IPS DF 6.9 (cell line): ENCODE measurements at places on chromosomes 7 and 10.

- DNase-seq: no peak
These were observed 130.1 kb upstream of the MDFIC start for GRCh38 chr7:114791771-114792170.

GRCh38 chr7:4222676-4223075 is 459.4 kb upstream of the FOXK1 start:
- no peak for DNase-seq

DNA sequence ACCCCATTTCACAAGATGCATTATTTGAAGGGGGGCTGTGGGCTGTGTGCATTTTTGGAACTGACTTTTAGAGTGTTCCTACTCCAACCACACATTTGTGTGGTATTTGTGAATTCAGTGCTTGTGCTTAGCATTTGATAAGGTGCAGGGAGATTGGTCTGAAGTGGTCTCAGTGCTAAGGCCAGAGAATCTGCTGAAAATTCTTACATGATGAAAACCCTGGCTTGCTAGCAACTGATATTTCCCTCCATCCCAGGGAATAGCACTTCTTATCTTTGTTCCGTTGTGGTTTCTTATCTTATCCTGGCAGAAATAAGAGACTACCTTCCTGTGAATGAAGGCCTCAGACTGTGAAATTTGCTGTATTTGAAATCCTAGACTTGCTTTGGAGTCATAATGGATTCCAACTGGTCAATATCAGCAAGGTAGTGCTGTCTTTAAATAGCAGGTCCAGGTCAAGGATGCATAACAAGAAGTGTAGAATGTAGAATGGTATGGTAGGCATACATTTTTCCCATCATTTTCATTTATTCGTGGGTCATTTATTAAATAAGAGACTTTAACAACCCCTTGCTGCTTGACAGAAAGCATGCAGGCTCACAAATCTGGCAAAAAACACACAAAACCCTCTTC is 986.9 kb downstream of the REEP3 start:
- no peak for DNase-seq

DNA sequence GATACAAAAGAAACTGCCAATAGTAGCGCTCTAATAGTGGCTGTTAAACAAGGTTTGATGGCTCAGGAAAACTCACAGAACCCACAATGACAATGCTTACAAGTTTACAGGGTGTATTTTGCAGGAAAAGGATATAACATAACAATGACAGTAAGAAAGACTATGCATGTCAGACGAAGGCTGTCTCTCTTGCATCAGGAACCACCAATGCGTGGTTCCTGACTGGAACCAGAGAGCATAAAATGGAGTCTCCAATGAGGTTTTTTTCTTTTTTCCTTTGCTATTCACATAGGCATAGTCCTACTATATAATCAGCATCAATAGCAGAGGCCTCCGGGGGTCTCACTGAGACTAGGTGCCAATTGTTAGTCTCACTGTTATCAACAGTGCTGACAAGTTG is 120.4 kb upstream of the STEAP1 start:
- DNase-seq: no peak
